ENCODE measurements at places on chromosomes 13 and 19.

- no peak for DNase-seq
These were observed 37.8 kb downstream of the MYO16 start for GRCh38 chr13:108667205-108667604.

- no peak for DNase-seq
These were observed at the start of gene SLC17A7 for GRCh38 chr19:49441210-49441959. SLC17A7 (minus strand) TSS chr19:49441527; CDS start chr19:49441379, 148 bp downstream.

DNA sequence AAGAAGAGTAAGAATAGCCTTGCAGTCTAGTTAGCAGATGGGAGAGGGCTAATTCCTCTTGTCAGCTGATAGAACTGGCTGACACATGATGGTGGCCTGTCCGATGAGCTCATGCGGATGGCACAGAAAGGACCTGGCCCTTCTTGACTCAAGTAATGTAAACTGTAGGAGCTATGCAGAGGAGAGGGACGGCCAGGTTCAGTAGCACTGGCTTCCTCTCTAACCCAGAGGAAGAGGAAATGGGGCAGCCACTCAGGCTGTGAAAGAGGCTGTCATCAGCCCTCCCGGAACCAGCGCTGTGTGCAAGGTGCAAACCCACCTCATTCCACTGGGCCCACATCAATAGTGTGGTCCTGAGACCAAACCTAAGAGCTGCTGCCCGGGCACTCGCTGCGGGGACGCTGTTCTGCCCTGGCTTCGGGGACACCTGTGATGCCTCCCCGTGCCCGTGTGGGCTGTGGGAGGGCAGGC is 30.8 kb upstream of the USE1 start:
- DNase-seq: no peak

DNA sequence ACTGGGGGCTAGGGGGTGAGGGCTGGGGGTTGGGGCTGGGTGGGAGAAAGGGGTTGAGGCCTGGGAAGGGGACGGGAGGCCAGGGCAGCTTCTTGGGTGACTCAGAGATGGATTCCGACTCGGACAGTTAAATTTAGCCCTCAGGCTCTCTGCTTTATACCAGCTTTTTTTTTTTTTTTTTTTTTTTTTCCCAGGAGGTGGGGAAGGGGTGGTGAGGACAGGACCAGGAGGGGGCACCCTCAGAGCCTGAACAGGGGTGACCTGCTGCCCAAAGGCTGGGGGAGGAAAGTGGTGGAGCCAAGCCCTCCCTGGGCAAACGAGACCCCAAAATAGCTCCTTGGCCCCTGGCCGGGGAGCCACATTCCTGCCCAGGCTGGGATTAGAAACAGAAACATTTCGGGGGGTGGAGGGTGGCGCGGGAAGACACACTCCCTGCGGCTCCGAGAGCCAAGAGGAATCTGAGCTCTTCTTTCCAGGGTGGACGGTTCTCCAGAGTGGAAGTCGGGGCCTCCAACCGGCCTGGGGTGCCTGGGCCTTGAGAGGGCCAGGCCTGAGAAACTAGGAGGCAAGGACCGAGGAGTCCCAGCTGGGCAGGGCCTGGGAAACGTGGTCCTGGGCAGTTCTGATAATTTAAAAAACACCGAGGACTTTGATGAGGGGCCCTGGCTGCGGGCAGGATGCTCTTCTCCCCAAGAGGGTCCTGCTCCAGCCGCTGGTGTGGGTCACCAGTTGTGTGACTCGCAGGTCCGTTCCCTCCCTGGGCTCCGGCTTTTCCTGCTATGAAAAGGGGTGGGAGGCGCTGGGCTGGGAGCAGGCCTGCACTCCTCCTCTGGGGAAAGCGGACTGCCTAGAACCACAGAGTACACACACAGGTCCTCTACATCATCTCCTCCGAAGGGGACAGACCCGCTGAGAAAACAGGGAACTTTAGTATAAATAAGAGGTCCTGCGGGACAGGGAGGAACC is 813 bp upstream of the DMPK start:
- no peak for DNase-seq

DNA sequence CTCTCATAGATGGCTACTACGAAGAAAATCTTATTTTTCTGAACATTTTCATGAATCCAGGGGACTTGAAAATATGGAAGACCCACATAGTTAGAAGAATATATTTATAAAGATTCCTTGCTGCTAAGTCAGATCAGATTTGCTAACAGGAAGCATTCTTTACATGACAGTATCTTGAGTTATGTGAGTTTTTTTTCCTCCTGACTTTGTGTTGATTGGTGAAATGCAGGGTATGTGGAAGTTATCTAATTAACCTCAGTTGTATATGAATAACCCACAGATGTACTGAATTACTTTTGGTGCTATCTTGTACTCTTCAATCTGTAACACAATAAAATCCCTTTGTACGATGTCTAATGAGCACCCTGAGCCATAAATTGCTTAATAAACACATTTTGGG is 53.8 kb downstream of the ESD start:
- no peak for DNase-seq

DNA sequence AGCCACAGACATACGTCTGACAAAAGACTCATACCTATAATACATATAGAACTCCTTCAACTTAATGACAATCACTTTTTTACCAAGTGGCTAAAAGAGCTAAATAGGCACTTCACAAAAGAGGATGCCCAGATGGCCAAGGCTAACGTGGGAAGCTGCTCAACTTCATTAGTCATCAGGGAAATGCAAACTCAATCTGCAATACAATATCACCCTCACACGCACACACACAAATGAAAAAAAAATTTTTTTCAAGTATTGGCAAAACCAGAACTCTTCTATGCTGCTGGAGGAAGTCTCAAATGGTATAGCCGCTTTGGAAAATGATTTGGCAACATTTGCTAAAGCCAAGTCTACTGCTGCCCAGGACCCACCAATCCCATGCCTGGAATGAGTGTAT is 14.6 kb upstream of the DNMT1 start:
- DNase-seq: no peak

All from eye (tissue), 1 donor.